ENCODE measurements at places on chromosomes 16 and 17.

DNA sequence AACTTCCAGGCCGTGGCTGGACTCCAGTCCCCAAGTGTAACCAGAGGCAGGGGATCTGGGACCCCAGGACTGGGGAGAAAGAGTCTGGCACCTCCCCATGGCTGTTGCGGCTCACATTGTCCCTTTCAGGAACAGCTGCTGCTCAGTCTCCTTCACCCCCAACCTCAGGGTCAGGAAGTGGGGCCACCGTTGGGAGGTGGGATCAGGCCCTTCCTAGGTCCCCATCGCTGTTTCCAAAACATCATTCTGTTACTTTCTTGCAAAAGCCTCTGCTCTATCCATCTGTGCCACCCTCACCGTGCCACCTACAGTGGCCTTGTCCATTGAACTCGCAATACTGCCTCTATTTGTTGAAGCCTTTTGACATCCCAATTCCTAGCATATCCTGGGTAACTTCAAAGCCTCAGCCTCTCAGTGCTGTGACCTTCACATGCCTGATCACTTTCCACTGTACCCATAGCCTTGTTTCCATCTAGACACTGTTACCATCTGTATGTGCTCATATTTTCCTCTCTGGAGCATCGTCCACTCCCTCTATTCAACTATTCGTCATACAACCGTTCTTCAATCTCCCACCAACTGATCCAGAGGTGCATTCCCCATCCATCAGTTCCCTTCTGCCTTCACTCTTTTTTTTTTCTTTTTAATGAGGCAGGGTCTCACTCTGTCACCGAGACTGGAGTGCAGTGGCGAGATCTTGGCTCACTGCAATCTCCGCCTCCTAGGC lies 15.0 kb upstream of the SRCIN1 start:
- no peak for DNase-seq

DNA sequence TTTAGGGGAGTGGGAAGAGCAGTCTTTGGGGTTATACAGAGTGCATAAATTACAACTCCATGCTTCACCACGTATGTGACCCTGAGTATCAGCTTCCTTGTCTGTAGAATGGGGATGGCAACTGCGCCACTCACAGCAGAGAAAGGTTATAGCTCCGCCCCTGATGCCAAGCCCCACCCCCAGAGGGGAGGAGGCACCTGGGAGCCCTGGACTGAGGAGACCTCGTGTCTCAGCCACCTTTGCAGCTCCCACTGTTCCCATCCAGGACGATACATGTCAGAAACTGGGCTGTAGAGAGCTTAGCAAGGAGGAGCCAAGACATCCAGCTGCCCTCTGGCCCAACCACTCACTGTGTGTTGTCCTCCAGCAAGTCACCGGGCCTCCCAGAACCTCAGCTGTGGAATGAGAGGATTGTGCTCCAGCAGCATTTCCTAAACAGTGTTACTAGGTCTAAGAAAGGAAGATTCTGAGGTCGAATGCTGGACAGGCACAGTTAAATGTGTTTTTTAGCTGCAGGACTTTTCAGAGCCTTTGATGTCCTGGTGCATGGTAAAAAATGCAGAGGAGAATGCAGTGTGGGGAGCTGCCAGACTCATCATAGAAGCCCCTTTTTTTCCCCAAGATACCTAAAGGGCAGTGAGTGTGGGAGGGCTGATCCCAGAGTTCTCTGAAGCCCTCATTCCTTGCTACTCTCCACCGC lies 49.4 kb downstream of the BEAN1 start:
- peak; percentile 66 for DNase-seq

DNA sequence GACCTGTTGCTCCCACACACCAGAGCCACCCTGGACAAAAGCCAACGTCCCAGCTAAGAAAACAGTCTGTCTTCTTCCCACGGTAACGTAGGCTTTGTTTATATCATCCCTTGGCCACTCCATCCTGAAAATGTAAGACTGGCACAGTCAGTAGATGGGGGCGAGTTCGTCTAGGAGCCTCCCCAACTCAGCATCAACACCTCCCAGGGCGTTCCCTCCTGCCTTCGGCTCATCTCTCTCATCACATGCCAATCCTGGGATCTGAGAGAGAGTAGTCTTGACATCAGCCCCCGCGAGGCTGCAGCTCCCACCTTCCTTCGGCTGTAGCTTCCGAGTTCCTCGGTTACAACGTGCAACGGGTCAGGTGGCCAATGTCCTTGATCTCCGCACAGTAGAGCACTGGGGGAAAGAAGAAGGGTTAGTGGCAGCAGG lies 894 bp downstream of the RNF227 start:
- DNase-seq = no peak

GRCh38 chr16:24045641-24046040 lies 209.9 kb downstream of the PRKCB start:
- DNase-seq = no peak

DNA sequence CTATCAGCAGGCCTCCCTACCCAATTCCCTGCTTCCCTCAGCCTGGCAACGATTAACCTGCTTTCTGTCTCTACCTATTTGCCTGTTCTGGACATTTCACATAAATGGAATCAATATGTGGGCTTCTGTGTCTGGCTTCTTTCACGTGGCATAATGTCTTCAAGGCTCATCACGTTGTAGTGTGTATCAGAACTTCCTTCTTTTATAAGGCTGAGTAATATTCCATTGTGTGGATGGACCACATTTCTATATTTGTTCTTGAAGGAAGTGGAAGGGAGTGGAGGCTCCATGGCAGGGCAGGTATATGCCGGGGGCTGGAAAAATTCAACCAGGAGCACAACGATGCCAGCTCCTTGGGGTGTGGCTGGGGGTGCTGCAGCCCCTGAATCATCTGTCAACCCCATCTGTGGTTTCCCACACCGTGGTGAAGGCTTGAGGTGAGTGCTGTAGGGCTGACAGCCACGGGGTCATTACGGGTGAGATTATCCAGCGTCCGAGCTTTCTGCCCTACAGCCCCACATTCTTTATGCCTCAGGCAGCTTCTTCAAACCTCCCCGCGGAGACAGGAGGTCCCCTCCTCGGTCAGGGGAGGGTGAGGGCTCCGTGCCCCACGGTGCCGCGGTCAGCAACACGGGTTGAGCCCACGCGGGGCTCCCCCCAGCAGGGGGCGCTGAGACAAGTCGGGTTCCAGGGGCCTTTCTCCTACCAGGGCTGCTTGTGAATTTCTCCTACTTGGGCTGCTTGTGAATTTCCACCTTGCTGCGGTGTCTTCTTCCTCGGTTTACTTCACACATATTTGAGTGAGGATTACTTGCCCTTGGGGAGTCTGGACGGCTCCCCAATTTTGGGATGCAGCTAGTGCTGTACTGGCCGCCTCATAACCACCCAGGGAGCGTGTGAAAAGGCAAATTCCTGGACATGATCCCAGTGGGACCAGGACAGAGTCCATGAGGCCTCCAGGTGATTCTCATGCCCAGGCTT lies 18.3 kb upstream of the WFIKKN2 start:
- peak; percentile 67 for DNase-seq

GRCh38 chr17:80071116-80071841 lies 30.1 kb upstream of the GAA start:
- DNase-seq = no peak

DNA sequence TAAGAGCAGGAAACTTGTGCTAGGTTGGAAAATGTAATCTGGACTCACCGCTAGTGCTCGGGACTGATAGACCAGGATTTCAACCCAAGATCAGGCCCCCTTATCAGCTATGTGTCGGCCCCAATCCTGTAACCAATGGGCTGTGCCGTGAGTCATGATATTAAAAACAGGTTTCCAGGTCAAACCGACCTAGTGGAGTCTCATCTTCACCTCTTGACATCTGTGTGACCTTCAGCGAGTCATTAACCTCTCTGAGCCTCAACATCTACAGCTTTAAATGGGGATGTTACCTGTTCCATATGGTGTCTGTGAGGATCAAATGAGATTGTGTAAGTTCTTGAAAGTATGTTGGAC lies 512 bp downstream of the PMM2 start:
- DNase-seq = no peak

DNA sequence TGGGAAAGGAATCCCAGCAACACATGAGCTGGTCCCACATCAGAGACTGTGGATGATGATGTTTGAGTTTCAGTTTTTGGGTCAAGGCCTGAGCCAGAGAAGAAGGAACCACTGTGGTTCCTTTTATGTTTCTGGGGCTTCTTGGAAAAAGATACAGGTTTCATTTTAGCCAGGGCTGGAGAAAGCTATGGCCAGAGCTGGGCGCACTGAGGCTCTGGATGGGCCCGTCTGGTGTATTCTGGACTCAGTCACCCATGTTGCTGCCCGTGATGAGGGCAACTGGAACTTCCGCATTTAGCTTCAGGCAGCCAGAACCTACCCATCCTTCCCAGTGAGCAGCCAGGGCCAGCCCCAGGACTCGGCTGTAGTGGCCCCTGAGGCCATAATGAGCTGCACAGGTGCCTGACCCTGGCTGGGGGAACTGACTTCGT lies 15.0 kb upstream of the PITPNA start:
- DNase-seq = no peak

GRCh38 chr16:72793716-72794115 lies 254.2 kb downstream of the ZFHX3 start:
- DNase-seq = no peak

DNA sequence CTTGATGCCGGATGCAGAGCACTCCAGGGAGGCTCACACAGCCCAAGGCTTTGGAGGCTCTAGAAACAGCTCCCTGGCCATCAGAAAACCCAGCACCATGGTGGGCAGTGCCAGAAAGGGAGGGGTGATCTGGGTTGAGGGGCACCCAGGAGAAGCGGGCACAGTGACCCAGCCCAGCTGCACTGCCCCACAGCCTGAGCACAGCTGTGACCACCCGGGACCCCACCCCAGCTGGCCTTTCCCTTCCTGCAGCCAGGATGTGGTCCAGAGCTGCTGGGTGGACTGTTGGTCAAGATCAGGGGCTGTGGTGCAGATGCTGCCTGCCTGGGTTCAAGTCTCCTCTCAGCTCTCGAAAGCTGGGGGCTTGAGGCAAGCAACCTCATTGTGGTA lies 223.1 kb downstream of the ZNF423 start:
- no peak for DNase-seq

DNA sequence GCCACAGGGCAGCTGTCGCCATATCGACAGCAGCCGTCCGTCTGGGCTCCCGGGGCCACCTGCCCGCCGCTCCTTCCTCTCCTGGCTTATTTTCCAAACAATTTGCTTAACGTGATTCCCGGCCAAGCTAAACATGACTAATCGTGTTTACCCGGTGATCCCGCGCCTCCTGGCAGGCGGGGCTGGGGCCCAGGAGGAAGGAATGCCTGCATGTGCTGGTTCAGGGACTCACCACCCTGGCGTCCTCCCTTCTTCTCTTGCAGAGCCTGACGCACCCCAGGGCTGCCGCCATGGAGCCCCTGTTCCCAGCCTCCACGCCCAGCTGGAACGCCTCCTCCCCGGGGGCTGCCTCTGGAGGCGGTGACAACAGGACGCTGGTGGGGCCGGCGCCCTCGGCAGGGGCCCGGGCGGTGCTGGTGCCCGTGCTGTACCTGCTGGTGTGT lies 6.1 kb downstream of the SSTR5 start:
- no peak for DNase-seq

DNA sequence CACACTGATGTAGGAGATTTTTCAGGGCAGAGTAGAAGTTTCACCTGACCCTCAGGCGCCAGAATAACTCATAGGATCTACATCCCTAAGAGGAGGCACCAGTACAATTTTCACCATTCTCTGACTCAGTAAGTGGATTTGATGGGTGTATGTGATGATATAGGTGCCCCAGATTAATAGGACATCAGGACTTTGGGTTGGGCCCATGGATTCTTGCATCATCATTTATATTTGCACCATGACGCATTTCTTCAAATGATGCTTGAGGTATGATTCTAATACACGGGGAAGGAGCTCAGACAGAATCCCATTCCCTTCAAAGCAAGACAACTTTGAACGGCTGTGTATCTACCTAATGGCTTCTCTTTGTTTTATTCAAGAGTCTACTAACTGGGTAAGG lies 173.2 kb downstream of the TMEM114 start:
- DNase-seq = no peak

GRCh38 chr16:65280845-65281512 lies 159.1 kb upstream of the CDH11 start:
- DNase-seq = no peak

DNA sequence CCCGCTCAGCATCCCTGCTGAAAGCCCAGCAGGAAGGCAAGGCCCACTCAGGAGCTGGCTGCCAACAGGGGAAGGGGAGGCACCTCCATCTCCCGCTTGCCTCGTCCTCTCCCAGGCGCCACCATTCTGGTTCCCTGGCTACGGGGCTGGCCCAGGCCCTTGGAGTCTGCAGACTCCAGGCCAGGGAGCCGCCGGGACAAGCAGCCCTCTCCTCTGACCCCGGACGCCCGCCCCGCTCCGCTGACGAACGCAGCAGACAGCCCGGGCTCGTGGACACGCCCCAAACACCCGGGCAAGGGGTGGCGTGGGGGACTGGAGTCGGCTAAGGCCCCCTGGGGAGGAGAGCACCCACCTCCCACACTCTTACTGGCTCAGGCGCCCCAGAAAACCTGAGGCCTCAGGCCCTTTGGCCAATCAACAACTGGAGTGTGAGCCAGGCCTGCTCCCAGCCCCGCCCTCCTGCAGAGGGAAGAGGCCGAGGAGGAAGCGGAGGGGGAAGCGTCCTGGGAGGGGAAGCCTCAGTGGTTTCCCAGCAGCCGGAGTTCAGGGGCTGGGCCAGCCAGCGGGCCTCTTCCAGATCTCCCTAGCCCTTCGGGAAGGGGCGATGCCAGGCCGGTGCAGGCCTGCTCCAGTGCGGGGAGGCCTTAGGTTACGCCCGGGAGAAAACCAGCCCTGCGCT lies 4.2 kb downstream of the MNT start:
- peak; percentile 50 for DNase-seq
